Fibroblast of lung (primary cell): ENCODE measurements at places on chromosomes 4 and X. TPM values are rescaled to one million over a fixed set of nuclear protein-coding genes. Genes with fewer than 3 reads are reported as not detected.
A peak's percentile ranks its signal among the peaks of the same experiment; 100 is the strongest.

C1QTNF7 gene
- 1.5 and 3.0 TPM in 2 replicates for total RNA-seq

CXCL13 gene
- total RNA-seq: not detected in 2 replicates

PAGE4 gene
- not detected in 2 replicates for total RNA-seq

TBX22 gene
- total RNA-seq: not detected in 2 replicates

VCX gene
- not detected in 2 replicates for total RNA-seq

PDLIM3 gene
- total RNA-seq: 20.8 and 50.3 TPM in 2 replicates

TMPRSS11A gene
- not detected in 2 replicates for total RNA-seq

TSPAN6 gene
- total RNA-seq: 29.2 and 35.4 TPM in 2 replicates

CITED1 gene
- 0.17 TPM in 1 of 2 replicates, not detected in the other for total RNA-seq

DCAF4L1 gene
- under 0.01 and 0.17 TPM in 2 replicates for total RNA-seq

SRPX2 gene
- 13.4 and 18.2 TPM in 2 replicates for total RNA-seq

OPN1LW gene
- not detected in 2 replicates for total RNA-seq

DNA sequence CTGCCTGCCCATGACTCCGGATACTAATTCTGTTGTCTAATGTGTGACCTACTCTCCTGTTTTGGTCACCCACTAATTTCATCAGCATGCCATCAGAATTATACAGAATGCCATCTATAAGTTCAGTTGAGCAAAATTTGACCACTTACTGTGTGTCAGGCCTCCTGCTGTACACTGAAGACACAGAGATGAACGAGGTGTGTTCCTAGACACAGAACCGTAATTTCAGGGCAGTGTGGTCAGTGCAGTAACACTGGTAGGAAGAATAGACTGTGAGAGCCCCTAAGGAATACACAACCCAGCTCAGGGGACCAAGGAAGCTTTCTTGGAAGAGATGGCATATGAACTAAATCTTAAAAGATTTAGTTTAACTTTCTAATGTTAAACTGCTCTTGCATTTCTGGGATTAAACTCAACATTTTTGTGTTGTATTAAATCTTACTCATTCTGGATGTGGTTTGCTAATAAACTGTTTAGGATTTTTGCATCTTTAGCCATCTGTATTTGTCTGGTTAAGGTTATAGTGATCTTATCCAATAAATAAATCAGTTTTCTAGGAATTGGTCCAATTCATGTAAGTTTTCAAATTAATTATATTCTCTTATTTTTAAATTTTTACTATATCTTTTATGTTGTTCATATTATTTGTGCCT lies 34.3 kb downstream of the KANTR start:
- DNase-seq: peak; percentile 30

DNA sequence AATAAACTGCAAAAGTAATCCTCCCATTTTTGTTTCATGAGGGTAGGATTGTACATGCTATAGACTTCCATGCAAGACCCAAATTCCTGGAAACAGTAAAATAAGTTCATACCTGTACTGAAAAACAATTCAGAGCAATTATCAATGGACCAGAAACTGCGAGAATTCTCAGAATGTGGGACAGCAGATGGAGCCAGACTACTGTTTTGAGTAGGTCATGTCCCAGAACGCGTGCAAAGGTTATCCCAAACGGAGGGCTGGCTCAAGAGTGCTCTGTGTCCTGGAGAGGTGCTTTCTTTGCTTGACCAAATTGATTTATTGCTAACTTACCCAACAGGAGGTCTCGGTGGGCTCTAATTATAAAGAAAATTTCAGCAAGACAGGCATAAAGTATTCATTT lies 1.7 kb upstream of the MAGEH1 start:
- DNase-seq: no peak

- peak; percentile 57 for DNase-seq
Observed at GRCh38 chr4:156766846-156767245, 204.8 kb downstream of the PDGFC start.

DNA sequence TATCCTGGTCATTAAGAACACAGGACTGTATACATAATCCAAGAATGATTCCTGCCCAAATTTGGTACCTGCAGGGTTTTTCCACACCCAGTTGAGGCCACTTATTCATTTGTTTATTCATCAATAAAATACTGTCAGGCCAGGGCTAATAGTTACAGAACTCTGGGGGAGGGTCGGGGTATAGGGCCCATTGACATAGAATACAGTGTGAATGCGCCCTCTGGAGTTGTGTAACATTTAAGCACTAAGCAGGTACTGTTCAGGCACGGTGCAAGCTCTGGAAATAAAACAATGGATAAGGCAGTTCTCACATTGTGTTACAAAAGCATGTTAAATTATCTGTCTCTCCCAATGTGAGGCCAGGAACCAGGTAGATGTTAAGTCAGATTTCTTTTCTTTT lies 30.8 kb upstream of the LRBA start:
- DNase-seq: no peak

DNA sequence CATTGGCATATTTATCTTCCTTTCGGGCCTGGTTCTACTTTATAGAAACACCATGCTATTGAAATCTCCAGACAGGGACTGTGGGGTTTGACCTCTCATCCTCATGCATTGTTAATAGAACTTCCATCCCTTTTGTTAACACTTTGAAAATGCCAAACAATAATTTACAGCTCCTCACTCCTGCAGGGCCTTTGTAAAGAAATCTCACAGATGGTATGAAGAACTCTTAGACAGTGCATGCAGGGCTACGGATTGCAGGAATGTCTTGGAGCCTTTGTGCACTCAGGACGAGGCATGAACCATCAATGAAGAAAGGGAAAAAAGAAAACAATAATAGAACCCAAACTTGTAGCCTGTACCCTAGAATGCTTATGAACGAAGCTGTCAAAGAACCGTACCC lies 92.8 kb upstream of the TMEM47 start:
- no peak for DNase-seq

- DNase-seq: no peak
Observed at GRCh38 chr4:30789219-30789671, 69.1 kb downstream of the PCDH7 start.

- DNase-seq: no peak
Observed at GRCh38 chrX:30343206-30343605, 34.0 kb upstream of the NR0B1 start.

- DNase-seq: peak; percentile 69
Observed at GRCh38 chr4:187006189-187006618, 282.5 kb upstream of the FAT1 start.

DNA sequence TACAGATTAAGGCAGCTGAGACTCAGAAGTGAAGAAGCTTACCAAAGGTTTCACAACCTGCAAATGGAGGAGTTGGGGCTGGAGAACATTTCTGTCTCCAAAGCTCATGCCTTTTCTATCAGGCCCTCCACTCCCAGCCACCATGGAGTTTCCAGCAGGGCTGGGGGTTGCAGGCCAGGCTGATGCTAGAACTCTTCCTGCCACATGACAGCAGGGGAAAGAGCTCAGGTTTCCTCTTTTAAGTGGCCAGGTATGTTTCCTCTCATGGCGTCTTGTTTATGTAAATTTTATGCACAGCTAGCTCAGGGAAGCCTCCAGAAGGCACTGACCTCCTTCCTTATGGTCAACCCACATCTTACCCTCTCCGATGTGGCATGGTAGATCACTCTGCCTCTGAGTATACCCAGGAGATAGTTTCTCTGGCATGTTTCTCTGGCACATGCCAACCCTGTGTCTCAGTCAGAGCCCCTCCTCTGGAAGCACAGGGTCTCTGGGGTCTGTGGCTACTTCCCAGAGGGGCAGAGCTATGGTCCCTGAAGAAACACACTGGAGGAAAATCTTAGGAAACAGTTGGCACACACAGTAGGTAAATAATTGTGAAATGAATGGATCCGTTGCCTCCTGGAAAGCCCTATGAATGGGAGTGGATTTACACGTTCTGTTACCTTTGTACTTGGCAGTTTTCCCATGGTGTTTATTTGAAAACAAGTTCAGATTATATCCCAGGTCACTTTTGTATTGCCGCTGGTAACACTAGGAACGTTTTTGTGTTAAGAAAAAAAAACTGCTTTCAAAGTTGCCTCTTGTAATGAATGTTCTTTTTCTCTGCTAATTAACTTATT lies 28.9 kb downstream of the PDK3 start:
- no peak for DNase-seq

GRCh38 chr4:20249333-20249732 lies 2.4 kb upstream of the SLIT2 start:
- peak; percentile 50 for DNase-seq

DNA sequence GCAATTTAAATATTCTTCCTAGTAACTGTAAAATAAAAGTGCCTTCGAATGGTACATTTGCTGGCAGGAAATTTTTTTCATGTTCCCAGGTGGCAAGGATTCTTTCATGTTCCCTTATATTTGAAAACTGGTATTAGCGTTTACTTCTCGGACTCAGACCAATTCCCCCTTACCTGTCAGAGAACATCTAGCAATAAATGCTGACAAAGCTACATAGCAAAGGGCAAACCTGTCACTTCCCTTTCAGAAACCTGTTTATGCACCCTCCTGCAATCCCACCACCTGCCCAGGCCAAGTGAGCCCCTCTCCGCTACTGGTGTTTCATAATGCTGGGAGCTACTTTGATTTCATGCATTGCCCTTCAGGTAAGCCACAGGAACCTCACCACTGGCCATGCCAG lies 98.2 kb downstream of the HPRT1 start:
- DNase-seq: no peak

DNA sequence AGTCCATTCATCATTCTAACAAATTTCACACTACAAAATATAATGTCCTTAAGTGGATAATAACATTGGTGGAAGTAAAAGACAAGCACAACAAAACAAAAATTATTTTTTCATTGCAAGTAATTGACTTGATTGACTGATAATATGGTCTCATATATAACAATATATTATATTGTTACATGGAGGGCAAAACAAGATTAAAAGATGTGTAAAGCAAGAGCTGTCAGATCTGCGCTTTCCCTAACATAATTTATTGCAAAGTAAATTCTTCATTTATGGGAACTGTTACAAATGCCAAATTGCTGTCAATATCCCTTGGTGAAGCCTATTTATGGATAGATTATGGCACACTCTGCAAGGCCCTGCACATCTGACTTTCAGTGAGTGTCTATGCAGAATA lies 233.6 kb downstream of the PCDH7 start:
- no peak for DNase-seq

- no peak for DNase-seq
Observed at GRCh38 chr4:52164116-52164515, 113.0 kb downstream of the SPATA18 start.

DNA sequence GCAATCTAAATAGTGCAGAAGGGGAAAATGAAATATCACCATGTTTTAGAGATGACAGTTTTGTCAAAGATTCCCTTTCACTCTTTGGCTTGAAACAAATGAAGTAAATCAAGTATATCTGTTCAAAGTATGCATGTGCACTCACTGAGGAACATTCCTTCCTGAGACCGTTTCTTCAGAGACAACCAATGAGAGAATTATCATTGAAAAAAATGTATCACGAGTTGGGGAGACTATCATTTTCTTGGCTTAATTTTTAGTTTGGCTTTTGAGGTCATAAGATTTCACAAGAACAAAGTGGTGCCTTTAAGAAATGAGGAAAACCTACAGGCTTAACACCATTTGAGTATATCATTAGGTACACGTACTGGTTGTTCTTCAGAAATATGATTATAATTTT lies 56.3 kb downstream of the PCDH7 start:
- DNase-seq: no peak
